ENCODE measurements at places on chromosomes 6 and 20.

GRCh38 chr6:33850296-33850695 is 46.5 kb upstream of the MLN start:
- DNase-seq, result no peak

DNA sequence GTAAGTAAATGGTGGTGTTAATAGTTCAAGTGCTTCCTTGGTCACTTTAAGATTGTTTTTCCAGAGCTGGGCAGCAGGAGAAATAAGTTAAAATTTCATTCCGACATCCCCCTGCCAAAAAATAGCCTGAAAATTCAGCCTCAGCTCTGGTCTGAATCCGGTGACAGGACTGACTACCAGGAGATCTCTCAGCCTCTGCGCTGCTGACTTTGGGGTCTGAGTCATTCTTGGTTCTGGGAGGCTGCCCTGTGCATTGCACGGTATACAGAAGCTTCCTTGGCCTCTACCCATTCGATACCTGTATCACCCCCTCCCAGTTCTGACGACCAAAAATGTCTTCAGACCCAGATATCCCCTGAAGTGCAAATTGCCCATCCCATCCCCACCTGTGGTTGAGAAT is 36.3 kb upstream of the TFAP2C start:
- DNase-seq, result no peak

- peak; percentile 84 for DNase-seq
Measured at GRCh38 chr20:21719592-21720214, 14.2 kb downstream of the PAX1 start.

- peak; percentile 40 for DNase-seq
Measured at GRCh38 chr20:31566658-31567379, 38.3 kb upstream of the ID1 start.

- no peak for DNase-seq
Measured at GRCh38 chr20:47043086-47043485, 148.4 kb downstream of the EYA2 start.

DNA sequence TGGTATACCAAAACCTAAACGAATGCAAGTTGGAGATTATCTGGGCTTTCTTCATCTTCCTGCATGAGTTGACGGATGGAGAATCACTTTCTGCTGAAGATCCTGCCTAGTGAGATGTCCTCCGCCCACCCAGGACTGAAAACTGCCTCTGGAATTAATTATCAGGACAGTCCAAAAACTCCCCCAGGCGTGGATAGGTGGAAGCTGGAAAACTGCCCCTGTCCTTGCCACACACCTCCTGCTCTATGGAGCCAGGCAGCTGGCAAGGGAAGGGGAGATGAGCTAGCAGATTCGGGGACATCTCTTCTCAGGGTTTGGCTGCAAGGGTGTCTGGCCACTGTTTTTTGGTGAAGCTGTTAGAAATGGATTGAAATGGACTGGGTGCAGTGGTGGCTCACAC is 89.3 kb upstream of the ZNFX1 start:
- no peak for DNase-seq

DNA sequence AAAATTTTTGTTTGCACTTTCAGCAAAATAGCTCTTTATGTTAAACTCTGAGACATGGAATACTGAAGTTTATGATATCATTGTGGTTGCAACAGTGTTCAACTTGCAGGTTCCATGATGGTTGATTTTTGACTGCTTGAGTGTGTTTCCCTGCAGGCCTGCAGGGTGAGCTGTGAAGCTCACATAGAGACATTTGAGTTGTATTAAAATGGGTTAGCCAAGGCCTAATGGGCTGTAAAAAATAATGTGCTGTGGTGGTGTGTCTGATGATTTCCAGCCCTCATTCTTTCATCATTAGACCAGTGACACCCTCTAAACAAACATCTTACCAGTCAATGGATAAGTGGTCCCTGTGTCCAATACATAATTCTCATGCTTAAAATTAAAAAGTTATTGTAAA is 321.4 kb downstream of the FARS2 start:
- no peak for DNase-seq

GRCh38 chr6:2861060-2861821 is 19.6 kb upstream of the SERPINB1 start:
- DNase-seq, result no peak

GRCh38 chr6:127176146-127176545 is 57.7 kb downstream of the RSPO3 start:
- no peak for DNase-seq

- DNase-seq, result no peak
Measured at GRCh38 chr6:170172825-170173256, 118.0 kb downstream of the DLL1 start.

- no peak for DNase-seq
Measured at GRCh38 chr6:43969158-43969981, 157.9 kb downstream of the MRPL14 start.

GRCh38 chr6:41818271-41819054 is 31.0 kb downstream of the TOMM6 start:
- DNase-seq, result no peak

DNA sequence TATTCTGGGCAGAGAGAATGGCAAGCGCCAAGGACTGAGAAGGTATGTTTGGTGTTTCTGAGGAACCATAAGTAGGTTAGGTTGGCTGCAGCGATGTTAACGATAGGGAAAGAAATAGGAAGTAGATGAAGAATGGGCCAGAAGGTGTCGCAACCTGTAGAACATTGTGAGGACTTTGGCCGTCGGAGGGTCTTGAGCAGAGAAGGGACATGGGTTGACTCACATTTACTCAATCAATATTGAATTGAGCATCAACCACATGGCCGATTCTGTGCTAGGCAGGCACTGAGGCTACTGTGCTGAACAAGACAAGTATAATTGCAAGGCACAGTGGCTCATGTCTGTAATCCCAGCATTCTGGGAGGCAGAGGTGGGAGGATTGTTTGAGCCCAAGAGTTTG is 26.8 kb upstream of the RPN2 start:
- no peak for DNase-seq

GRCh38 chr6:11944111-11944510 is 68.0 kb upstream of the HIVEP1 start:
- DNase-seq, result no peak

DNA sequence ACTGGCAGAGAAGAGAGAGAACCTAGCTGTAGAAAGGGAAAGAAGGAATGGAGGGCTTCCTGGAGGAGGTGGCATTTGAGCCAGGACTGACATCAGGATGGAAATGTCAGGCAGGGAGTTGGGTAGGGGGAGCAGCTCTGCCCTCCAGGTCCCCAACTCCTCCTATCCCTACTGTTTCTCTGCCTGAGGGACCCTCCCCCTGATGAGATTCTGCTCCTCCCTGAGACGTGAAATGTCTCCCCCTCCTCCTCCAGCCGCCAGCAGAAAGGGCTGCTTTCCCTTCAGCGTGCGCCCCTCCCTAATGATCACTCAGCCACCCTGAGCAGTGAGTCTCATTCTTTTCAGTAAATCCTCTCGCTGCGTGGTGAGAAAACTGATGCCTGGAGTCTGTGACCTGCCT is 40.6 kb downstream of the HLA-DPB1 start:
- no peak for DNase-seq

- DNase-seq, result peak; percentile 57
Measured at GRCh38 chr20:22686097-22686496, 101.7 kb upstream of the FOXA2 start.

DNA sequence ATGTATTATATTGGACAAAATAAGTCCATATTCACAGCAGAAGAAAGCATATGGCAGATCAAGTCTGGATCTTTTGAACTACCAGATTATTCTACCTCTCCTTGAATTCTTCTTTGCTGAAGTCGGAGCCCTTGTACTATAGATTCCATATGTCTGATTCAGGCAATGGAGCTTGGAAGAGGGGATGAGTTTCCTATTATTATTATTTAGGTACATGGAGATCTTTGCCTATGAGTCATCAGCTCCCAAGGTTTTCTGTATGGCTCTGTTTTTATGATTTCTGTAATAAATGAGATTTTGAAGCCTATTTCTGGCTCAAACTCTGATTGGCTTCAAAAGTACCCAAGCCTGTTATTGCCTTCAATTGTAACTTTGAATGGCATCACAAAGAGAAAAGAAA is 72.0 kb downstream of the OPRM1 start:
- DNase-seq, result no peak

GRCh38 chr6:151675746-151676459 is 131.6 kb upstream of the ESR1 start:
- DNase-seq, result peak; percentile 18

- DNase-seq, result no peak
Measured at GRCh38 chr6:16271428-16271827, 33.0 kb downstream of the GMPR start.

- no peak for DNase-seq
Measured at GRCh38 chr6:29974901-29975560, 32.7 kb downstream of the HLA-A start.

DNA sequence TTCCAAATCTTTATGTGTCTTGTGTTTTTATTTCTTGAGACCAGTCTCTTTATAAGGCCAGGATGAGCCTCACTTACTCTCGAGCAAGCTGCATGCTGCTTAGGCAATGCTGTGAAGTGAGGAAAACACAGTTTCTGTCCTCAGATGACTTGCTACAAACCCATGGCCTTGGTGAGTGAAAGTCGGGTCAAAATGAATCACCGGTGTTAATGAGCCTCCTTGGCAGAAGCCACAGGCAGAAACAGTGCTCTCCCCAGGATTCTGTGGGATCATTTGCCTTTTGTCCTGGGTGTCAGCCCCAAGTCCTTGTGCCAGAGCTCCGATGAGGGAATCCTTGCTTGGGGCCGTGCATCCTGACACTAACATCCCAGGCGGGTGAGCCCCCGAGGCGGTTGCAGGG is 482.5 kb downstream of the QKI start:
- DNase-seq, result no peak

- DNase-seq, result no peak
Measured at GRCh38 chr6:109238396-109238795, 143.1 kb downstream of the CEP57L1 start.

DNA sequence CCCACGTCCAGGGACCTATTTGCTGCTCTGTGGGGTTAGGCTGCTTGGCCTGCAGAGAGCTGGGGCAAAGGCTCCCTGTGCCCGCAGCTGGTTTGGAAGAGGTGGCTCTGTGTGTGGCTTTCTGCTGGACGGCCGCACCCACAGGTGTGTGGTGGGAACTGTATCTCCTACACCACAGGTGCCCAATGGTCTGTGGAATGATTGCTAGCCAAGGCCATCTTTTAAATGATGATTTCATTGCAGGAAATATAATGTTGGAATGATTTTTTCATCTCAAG is 178.4 kb downstream of the DLL1 start:
- DNase-seq, result no peak

GRCh38 chr6:161017766-161018564 is 26.4 kb downstream of the MAP3K4 start:
- no peak for DNase-seq

- no peak for DNase-seq
Measured at GRCh38 chr6:72689107-72689954, 67.5 kb downstream of the KCNQ5 start.

DNA sequence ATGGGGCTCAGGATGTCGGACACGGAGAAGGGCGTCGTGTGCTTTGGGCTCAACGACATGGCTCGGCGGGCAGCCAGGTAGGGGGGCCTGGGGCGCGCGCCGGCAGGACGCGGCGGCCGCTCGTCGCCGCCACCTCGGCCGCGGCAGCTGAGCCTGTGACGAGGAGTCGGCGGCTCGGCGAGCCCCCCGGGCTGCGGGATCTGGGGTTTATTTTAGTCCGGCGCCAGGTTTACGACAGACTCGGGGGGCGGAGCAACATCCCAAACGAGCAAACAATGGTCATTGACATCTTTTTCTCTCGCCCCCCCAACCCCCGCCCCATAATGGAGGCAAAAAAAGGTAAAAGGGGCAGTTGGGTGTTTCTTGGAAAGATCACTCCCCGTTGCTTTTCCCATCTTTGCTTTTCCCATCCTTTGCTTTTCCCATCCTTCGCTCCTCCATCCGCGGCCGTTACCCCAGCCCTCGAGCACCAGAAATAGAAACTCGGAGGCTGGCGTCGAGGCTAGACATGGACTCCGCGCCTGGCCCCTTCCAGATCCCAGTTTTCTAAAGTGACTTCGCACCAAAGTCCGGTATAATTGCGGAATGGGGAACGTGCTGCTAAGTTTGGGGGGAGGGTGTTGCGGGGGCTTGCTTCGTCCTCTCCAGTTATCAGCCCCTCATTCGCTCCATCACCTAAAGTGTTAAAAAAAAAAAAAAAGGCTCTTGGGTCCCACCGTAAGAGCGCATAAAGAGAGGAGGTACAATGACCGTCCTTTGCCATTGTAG is at the start of gene NKX2-4:
Gene NKX2-4, minus strand, starts transcription at position 186 of the 768 bp plus-strand sequence. Its CDS starts 127 bp downstream, at position 59.
- DNase-seq, result no peak

- no peak for DNase-seq
Measured at GRCh38 chr20:38372806-38373205, 26.5 kb downstream of the LBP start.

GRCh38 chr6:7282097-7282906 is 30.7 kb downstream of the SSR1 start:
- DNase-seq, result no peak

- DNase-seq, result no peak
Measured at GRCh38 chr6:37141281-37142049, 28.5 kb upstream of the PIM1 start.

DNA sequence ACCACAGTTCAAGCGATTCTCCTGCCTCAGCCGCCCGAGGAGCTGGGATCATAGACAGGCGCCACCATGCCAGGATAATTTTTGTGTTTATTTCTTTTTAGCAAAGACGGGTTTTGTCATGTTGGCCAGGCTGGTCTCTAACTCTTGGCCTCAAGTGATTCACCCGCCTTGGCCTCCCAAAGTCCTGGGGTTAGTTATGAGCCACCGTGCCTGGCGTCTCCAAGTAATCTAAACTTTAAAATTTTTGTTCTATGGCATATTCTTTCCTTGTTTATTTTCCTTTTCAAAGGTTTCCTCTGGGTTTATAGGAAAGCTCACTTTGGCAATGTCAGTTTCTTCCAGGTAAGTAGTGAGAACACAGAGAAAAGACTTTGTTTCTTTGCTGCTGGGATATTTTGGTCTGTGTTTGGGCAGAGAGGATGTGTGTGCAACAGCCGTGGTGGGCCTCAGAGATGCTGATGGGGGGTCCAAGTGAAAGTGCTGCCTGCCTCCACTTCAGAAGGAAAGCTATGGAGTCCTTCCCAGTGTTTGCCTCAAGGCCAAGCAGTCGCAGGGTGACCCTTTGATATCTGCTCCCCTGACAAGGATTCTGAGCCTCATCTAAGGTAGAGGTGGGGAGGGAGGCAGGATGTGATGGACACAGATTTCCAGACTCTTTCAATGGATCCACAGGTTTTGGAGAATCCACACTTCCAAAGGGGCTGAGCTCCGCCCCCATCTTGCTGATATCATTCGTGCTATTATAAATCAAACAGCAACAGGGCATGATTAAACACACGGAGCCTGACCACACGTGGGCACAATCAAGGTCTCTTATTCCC is 2.3 kb downstream of the LRP11 start:
- DNase-seq, result no peak

DNA sequence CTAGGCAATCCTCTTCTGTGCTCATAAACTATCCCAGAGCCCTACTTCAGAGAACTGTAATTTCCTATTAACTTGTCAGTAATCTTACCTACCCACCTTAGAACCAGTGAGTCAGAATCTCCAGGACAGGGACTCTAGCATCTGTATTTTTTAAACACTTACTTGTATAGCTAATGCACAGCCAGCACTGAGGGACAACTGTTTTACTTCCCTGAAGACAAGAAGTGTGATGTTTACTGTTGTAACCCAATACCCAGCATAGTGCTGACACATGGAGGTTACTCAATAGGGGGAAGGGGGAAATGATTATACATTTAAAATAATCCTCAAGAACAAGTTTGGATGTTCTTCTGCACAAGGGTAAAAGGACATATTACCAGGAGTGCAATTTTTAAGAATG is 130.8 kb downstream of the BTBD9 start:
- peak; percentile 14 for DNase-seq

GRCh38 chr6:72620871-72621290 is 983 bp upstream of the KCNQ5 start:
- no peak for DNase-seq

GRCh38 chr6:120908767-120909166 is 425.5 kb downstream of the TBC1D32 start:
- no peak for DNase-seq

All from NCI-H748 treated with DMSO at 0.1 percent for 48 hours (cell line).